Activated CD8-positive, alpha-beta T cell treated with anti-CD3 and anti-CD28 coated beads for 36 hours (primary cell): ENCODE measurements at places on chromosomes 5 and 9.

- DNase-seq = no peak
Observed at GRCh38 chr9:137372693-137373610, 50.0 kb downstream of the EXD3 start.

DNA sequence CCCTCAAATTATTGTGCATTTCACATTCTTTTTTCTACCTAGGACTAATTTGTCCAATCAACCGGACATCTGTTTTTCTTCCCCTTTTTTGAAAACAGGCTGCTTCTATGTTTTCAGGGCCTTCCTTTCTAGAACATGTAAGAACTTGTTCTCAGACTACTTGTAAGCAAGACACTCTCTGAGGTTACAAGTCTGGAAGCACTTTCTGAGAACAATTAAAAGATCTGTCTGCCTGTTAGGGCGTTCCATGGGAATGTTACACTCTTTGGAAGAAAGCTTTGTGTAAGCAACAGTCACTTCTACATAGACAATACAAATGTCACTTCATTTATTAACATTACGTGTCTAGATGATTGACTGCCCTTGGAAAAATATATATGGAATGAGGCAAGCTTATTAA, 50.9 kb upstream of the HSPB3 start:
- no peak for DNase-seq

GRCh38 chr5:174852143-174852542, 127.8 kb downstream of the MSX2 start:
- DNase-seq = no peak

GRCh38 chr5:34722183-34722582, 66.1 kb downstream of the RAI14 start:
- no peak for DNase-seq

GRCh38 chr5:167587772-167588437, 703.5 kb upstream of the WWC1 start:
- DNase-seq = no peak

DNA sequence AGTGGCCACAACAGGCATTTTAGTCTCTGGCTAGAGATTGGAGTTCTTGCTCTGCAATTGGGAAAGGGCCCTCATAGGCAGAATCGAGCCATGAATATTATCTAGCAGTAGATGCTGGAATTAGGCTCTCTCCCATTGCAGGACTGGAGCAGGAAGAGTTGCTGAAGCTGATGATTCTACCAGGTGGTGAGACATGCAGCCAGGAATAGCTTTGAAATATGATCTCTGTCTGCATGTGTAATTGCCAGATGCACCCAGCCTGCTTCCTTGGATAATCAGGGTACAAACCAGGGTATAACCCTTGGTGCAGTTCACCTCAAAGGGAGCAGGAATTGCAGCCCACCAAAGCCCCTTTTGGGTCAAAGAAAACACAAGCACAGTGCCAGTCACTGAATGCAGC, 211.4 kb upstream of the FTMT start:
- DNase-seq = no peak

- no peak for DNase-seq
Observed at GRCh38 chr5:71701407-71701806, 17.7 kb upstream of the CARTPT start.

DNA sequence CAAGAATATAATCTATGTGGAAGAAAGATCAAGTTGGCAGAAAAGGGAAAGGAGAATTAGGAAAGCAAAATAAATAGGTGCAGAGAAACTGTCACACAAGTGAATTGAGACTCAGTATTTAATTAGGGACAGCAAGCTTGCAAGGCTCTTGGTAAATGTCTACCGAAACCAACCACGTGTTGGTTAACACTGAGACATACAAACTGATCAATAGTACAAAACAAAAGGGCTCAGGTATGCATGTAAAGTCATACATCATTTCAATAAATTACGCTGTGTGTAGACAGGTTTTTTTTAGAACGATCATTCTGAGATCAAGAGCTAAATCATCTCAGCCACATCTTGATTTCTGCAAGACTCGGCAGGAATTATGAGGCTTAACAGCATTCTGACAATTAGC, 225.4 kb downstream of the EBF1 start:
- DNase-seq = no peak

- no peak for DNase-seq
Observed at GRCh38 chr9:79014929-79015699, 556.7 kb upstream of the TLE4 start.

DNA sequence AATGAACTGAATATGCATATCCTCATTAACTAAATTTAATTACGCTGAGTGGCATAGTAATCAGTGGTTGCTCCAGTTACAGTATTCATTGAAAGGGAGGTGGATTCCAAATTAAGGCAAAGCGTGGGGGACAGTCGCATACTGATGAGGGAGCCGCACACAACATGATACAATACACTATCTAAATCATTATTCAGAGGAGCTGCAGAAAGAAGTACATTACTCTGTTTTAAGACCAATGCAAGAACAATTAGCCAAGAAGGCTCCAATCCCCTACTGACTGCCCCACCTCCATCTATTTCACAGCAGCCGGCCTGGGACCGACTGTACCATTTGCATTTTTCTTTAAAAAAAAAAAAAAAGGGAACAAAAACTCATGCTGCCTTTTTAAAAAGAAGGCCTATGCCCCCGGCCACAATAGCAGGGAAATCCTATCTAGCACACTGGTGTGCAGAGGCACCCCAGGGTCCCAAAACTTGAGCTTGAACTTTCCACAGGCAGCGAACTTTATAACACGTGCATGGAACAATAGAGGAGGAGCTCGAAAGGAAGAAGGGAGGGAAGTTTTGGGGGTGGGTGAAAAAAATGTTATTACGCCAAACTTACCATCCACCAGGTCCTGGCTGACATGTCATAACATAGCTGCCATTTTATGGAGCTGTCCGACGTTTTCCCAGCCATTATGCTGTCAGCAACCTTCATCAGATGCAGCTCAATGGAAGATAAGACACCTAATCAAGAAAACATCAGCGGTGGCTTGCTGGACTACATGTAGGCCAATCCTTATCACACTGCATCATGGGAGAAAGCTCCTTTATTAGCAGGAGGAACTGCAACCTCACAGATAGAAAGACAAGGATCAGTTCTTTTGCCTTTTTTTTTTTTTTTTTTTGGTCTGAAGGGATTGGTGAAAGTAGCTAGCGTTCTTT, 161.6 kb downstream of the ZDHHC21 start:
- DNase-seq = no peak

DNA sequence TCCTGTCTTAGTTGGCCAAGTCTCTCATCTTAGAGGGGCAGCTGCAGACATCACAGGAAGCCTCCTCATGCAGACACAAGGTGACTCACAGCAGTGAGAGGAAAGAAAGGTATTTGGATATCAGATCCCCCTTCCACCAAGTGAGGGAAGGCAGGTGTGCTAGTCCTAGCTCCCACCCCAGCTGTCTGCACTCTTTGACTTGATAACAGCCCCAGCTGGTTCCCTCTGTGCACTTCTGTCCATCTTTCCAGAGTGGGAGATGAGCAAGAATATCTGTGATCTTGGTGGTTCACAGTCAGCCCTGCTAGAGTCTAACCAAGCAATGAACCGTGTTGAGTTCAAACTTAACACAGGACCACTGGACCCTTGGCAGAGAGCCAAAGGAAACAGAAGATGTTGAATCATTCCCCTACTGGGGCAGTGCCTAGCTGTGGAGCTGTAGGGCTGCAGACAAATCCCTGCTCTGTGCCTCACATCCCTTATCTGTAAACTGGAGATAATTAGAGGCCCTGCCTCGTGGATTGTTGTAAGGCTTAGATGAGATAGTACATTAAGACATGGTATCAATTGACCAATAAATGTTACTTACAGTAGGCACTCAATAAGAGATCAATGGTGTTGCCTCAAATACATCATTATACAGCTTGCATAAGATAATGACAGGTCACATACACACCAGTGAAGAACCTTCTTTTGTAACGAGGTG, 39.1 kb downstream of the SH3RF2 start:
- no peak for DNase-seq

DNA sequence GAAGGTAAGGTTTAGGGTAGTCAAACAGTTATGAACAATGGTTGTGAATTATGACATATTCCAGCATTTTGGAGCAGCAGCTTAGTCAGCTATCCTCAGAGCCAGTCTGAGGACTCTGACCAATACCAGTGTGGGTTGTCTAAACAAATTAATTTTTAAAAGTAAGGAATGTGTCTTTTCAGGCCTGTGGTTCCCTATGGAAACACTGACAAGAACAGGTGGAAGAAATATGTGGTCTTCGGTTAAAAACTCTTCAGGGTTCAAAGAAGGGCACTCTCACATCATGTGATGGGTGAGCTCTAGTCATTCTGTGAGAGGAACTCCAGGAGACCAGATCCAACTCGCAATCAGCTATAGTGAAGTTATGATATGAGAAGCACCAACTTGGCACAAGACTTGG, 33.5 kb upstream of the ALDOB start:
- DNase-seq = no peak

- DNase-seq = no peak
Observed at GRCh38 chr9:70672161-70672649, 257.7 kb upstream of the KLF9 start.

DNA sequence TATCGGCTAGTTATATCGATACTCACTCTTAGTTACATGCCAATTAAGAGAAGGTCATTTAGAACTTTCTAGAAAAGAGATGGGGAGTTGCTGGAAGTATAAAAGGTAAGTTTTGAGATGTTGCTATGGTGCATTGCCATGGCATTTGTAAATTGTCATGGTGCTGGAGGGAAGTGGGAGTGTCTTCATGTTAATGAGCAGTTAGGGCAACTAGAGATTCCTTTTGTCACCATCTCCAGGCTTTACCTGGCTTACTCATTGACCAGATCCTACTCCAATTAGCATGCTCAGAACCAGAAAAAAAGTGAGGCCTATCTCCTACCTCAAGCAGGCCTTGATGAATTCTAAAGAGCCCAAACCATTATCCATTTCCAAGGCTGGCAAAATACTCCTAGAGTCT, 82.8 kb downstream of the PRR16 start:
- DNase-seq = no peak

DNA sequence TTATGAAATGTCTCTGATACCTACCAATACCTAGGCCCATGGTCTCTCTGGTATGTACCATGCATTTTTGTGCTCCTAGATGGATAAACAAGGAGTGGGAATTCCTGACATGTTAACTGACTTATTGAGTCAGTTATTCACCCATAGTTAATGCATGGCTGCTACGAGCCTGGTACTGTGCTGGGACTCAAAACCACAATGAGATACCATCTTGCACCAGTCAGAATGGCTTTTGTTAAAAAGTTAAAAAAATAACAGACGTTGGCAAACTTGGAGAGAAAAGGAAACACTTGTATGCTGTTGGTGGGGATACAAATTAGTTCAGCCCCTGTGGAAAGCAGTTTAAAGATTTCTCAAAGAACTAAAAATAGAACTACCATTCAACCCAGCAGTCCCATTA, 293.8 kb downstream of the OSTF1 start:
- no peak for DNase-seq

DNA sequence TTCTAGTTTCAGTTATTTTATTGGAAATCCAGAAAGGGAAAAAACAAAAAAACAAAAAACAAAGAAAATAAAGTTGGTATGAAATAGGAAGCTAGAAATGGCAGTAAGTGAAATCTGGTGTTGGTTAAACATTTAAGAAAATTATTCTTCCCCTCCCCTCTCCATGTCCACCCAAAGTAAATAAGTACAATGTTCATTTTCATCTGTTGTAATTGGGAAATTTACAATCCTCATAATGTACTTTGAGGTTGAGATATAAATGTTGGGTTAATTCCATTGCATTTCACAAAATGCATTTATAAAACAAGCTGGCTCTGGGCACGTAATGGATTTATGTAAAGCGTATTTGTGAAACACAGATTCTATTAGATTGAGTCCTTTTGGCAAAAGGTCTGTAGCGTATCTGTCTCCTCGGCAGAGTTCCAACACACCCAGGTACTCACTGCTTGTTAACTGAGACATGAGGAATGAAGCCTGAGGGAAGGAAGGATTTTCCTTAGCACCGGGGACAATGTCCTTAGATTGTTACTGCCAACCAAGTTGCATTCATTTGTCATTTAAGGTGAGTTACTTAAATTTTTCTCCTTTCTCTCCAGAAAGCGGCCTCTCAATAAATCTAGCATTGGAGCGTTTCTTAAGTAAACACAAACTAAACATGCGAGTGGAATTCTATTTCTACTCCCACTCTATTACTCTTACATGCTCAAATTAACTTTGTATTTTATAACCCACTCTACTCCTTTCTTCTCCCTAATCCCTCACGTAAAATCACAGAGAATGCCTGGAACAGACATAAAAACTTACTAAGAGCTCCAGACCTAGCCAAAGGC, 912.3 kb upstream of the WWC1 start:
- DNase-seq = no peak

DNA sequence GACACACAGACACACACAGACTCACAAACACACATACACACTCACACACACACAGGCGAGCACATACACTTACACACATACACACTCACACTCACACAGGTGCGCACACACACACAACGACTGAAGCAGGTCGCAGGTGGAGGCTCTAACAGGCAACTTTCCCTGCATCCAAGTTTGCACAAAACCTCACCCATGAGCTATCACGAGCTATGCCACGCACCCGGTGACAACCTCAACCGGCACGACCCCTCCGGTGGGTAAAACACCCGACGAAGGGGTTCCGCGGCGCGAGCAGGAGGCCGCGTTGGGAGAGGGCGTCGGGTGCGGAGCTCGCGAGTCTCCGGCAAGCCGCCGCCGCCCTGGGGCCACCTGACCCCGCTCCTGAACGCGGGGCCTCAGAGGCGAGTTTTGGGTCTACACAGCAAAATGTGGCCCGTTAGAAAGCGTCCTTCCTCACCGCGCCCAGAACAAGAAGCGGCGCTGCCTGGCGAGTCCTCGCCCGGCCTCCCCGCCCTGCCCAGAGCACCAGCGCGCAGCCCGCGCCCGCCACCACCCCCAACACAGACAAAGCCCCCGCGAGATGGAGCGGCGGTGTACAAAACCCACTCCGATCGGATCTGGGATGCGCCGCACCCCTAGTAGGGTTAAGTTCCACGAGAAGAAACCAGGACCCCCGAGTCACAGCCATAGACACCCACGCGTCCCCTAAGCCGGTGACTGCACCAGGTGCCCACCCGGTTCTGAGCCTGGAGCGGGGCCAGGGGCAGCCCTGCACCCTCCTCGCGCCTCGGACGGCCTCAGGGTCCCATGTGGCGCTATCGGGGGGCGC, 665 bp downstream of the SLC6A3 start:
- DNase-seq = no peak

DNA sequence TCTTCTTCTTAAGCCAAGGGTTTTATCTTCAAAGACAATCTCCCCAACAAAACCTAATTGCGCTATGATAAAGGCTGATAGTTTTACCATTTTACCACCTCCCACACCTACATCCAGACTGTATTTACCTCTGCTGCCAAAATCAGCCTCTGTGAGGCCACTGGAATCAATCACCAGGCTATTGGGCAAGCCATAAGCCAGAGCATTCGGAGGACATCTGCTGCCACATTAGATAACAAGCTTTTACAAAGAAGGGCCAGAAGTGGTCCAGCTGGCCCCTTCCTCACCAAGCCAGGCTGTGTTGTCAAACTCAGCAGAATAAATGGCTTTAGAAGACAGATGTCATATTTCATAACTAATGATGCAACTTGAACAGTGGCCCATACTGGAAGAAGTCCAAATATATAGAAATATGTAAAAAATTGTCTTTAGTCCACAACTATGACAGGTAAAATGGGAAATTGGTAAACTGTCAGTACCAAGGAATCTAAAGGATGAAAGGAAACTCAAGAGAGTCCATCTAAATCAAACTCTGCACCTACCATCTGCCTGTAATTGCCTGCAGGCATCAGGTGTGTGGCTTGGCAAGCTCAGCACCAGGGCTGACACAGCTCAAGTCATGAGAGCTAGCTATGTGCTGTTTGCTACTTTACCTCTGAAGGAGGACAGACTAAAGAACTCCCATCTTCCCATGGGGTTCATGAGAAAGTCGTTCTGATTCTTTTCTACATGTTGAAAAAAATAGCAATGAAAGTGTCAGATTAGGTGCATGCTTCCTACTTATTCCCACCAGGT, 16.1 kb downstream of the SLC45A2 start:
- DNase-seq = no peak
